CD4-positive, alpha-beta T cell treated with Interleukin-4 for 4 hours (primary cell): ENCODE measurements at places on chromosomes 7 and 10.
A peak's percentile ranks its signal among the peaks of the same experiment; 100 is the strongest.

- DNase-seq, result no peak
These were observed 285.8 kb upstream of the CACNA2D1 start for GRCh38 chr7:82729172-82730030.

- no peak for DNase-seq
These were observed 179.7 kb downstream of the ANK3 start for GRCh38 chr10:60209874-60210570.

- DNase-seq, result no peak
These were observed 429.7 kb downstream of the ARL4A start for GRCh38 chr7:13117103-13117502.

DNA sequence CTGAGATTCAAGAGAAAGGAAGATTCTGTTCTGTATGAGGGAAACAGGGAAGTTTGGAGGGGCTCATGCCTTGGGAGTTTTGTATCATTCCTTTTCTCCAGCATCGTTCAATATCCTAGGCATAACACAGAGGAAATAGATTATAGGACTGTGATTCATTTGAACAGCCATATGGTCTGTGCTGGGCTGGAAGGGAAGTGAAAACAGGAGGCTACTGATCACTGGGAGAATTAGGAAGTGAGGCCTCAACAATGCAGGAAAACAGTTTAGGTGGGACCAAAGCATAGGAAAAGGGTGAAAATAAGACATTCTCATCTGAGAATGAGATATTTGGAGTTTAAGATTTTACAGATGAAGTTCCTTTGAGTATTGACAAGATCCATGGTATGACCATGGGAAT is 70.7 kb upstream of the MKX start:
- DNase-seq, result no peak

- no peak for DNase-seq
These were observed 1011.3 kb downstream of the XPNPEP1 start for GRCh38 chr10:108911814-108912541.

GRCh38 chr10:58827381-58827780 is 314.7 kb downstream of the BICC1 start:
- no peak for DNase-seq

GRCh38 chr7:104208421-104208780 is 588 bp upstream of the ORC5 start:
- DNase-seq, result no peak

GRCh38 chr10:102713539-102713813 is 721 bp downstream of the ARL3 start:
- no peak for DNase-seq

DNA sequence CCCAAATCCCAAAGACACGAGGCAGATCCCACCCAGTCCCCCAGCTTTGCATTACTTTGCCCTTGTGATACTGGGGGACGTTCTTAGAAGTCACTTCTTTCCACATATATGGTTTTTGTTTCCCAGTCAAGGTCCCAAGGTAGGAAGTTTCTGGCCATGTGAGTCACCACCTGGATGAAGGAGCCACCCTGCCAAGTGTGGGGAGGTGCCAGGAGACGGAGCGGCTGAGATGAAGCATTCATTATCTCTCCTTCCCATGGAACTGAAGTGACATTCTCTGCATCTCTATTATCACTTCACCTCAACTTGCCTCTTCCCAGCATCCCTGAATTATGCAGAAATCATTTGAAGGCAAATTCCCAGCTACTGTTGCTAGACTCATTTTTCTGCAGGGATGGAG is 136.2 kb upstream of the INSYN2A start:
- no peak for DNase-seq

- DNase-seq, result no peak
These were observed 265.1 kb upstream of the ZNF32 start for GRCh38 chr10:43913676-43914235.

- DNase-seq, result peak; percentile 31
These were observed 92.6 kb downstream of the SPAG6 start for GRCh38 chr10:22437620-22438588.

DNA sequence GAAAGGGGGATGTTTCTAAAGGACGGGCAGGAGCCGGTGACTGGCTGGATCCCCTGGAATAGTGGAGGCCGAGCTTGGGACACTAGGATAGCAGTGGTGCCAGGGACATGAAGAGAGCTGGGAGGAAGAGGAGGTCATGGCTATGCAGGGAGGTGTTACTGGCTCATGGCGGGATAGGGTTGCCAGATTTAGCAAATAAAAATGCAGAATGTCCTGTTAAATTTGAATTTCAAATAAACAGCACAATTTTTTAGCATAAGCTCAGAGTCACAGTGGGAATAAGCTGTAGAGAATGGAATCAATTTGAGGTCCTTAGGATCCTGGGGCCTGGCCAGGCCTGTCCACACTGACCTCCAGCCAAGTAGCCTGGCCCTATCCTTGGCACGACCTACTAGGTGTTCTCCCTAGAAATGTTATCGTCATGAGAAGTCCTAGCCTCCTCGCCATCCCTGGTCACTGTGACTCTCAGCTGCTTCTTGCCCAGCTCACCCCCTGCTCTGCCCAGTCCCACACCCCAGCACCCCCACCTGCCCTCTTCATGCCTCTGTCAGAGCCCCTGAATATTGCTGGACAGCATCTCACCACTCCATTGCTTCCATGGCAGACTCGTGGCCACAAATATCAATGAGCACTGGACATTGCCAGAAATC is 7.6 kb upstream of the KCP start:
- DNase-seq, result no peak

DNA sequence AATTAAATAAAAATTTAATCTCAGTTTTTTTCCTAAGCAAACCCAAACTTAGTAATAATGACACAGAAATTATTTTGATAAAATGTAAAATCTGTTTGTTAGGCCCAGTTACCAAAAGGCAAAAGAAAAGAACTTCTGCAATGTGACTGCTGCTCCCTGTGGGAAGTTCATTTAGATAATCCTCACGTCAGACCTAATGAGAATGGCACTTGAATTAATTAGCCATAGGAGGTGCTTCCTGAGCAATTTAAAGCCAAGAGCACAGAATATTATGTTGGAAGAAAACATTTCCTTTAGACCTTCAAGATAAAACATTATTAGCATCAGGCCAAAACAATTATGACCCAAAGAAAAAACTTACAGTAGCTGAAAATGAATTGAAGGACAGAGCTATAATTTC is 19.4 kb downstream of the SPAM1 start:
- no peak for DNase-seq

DNA sequence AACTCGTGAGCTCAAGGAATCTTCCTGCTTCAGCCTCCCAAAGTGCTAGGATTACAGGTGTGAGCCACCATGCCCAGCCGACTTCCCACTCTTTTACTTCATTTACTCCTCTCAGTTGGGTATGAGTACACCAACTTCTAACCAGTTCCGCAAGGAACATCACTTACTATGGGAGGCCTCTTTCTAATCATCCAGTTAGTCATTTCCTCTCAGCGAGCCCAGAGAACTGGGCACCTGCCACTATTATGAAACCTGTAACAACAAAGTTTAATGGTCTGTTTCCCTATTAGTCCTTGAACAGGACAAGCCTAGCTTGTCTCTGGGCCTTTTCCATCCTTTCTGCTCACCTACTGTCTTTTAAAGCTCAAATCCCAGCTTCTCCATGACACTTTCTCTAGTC is 88.8 kb downstream of the DNMBP start:
- no peak for DNase-seq

GRCh38 chr7:44073664-44074348 is 8.4 kb upstream of the PGAM2 start:
- DNase-seq, result peak; percentile 45

DNA sequence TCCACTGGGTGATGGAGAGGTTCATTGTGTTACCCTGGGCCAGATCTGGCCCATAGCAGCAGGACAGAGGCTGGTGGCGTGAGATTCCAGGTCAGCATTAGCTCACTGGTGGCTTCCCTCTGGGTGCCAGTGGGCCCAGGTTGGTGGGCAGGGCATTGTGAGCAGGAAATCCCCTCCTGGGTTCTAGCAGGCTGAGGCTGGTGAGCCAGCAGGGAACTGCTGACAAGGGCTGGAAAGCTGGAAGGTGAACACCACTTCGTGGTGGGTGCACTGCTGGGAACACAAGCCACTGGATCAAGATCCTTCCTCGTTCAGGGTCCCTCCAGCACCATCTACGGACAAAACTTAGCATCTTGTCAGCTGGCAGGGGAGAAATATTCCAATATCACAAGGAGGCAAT is 259.2 kb upstream of the FZD1 start:
- DNase-seq, result no peak

GRCh38 chr7:105096306-105096705 is 82.3 kb downstream of the KMT2E start:
- no peak for DNase-seq

GRCh38 chr10:61503051-61503450 is 49.9 kb upstream of the TMEM26 start:
- no peak for DNase-seq

GRCh38 chr10:77165445-77166208 is 472.0 kb downstream of the KCNMA1 start:
- DNase-seq, result peak; percentile 38

DNA sequence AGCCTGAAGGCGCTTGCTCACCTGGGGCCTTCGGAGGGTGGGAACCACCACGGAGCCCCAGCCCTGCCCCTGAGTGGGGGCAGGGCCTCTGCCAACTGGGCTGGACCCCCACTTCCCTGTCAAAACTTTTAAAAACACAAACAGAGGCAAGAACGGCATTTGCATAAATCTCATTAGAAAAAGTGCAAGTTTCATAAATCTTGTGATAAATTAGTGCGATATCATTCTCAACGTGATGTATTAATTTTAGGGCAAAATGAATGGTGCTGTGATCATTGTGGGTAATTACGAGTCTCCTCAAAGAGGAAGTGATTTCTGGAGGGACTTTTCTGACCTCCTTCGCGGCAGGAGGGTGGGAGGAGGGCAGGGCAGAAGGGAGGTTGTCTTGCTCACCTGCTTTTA is 98.3 kb downstream of the CDH23 start:
- DNase-seq, result no peak

- peak; percentile 96 for DNase-seq
These were observed 237.2 kb upstream of the KAT6B start for GRCh38 chr10:74589226-74589673.

DNA sequence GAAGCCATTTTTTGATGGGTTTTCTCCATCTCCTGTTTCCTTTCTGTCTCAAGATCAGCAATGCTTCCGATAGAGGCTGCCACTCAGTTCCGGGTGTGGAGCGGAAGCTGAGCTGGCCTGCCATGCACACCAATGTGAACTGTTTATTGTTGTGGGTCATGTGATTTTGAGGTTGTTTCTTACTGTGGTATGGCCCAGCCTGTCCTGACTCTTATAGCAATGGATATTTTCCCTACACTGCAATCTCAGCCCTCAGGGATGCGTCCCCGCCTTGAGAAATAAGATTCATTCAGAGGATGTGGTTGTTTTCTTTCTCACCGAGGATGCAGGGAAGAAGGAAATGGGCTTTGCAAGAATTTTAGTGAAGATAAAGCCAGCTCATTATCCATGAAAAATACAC is 134.7 kb downstream of the PFKFB3 start:
- no peak for DNase-seq

GRCh38 chr10:89389254-89389653 is 3.2 kb upstream of the IFIT1 start:
- peak; percentile 35 for DNase-seq

DNA sequence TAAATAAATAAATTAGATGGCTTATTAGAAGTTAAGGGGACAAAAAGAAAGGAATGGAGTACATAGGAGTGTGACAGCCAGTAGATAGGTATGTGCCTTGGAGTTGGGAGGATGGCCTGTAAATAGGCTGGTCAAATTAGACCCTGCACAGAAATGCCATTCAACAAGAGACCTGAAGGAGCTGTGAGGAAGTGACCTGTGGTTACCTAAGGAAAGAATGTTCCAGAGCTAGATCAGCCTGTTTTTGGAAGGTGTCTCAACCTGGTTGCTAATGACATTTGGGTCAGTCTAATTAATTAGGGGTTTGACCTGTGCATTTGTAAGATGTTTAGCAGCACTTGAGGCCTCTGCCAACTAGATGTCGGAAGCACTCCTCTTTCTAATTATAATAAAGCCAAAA is 315.3 kb upstream of the PLXDC2 start:
- DNase-seq, result no peak

DNA sequence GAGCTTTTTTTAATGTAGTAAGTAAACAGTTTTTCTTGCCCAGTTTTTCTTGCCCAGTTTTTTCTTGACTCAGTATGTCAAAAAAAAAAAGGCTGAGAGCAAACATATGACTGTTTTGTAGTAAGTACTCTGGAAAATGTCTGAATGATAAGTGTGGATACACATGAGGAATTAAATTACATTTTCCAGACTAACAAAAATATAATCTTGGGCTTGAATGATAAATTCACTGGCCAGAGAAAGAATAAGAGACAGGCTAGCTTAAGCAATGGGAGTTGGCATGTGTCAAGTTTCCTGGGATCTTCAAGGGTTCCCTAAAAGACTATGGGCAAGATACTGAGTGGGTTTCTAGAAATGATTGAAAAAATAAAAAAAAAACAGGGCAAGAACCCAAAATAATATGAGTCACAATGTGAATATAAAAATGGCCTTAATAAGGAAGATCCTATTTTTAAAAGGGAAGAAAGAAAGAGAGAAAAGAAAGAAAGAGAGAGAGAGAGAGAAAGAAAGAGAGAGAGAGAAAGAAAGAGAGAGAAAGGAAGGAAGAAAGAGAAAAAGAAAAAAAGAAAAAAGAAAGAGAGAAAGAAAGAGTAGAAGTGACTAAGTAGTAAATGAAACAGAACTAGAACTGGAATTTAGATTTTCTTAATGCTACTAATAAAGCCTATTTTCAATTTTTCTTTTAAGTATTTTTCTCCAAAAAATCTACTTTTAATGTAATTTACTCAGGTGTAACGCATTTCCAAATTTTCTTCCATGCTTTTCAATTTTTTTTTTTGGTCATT is 60.2 kb downstream of the TFPI2 start:
- no peak for DNase-seq

GRCh38 chr10:59537501-59537900 is 172.1 kb downstream of the SLC16A9 start:
- no peak for DNase-seq

- no peak for DNase-seq
These were observed 243.7 kb upstream of the SP8 start for GRCh38 chr7:21030237-21030871.

- no peak for DNase-seq
These were observed 35.8 kb upstream of the NPSR1 start for GRCh38 chr7:34622182-34622581.
